ENCODE measurements at places on chromosomes 6 and 20. TPM values are rescaled to one million over a fixed set of nuclear protein-coding genes. Genes with fewer than 3 reads are reported as not detected.

The ABHD16B gene
- not detected for total RNA-seq

The SLC2A4RG gene
- total RNA-seq: 101 TPM

The SLC13A3 gene
- 0.13 TPM for total RNA-seq

The LTA gene
- total RNA-seq: 0.10 TPM

The CRISP3 gene
- not detected for total RNA-seq

The VSX1 gene
- 1.6 TPM for total RNA-seq

The RBPJL gene
- total RNA-seq: not detected

The EPHA7 gene
- total RNA-seq: 0.05 TPM

The TFAP2B gene
- not detected for total RNA-seq

The RWDD2A gene
- total RNA-seq: 1.6 TPM

The DNAJC5 gene
- 28.7 TPM for total RNA-seq

The POM121L2 gene
- not detected for total RNA-seq

The PPP1R3G gene
- 1.6 TPM for total RNA-seq

The CLDN20 gene
- total RNA-seq: not detected

The BMP7 gene
- 0.35 TPM for total RNA-seq

The PLAGL1 gene
- total RNA-seq: 7.6 TPM

The LINC00237 gene
- total RNA-seq: not detected

The RRBP1 gene
- 101 TPM for total RNA-seq

The SMIM28 gene
- not detected for total RNA-seq

The OR2B3 gene
- total RNA-seq: not detected

The TSPO2 gene
- not detected for total RNA-seq

The FAM83C gene
- total RNA-seq: 0.05 TPM

The ANGPT4 gene
- 0.03 TPM for total RNA-seq

The ARMH2 gene
- not detected for total RNA-seq

The PRRT1 gene
- 0.74 TPM for total RNA-seq

The IPCEF1 gene
- total RNA-seq: not detected

The EYA2 gene
- total RNA-seq: 3.0 TPM

The MYL9 gene
- total RNA-seq: 19.9 TPM

The RIPOR2 gene
- not detected for total RNA-seq

The SALL4 gene
- total RNA-seq: 1.3 TPM

The TP53TG5 gene
- total RNA-seq: not detected

The TFAP2D gene
- not detected for total RNA-seq

The DEFB125 gene
- not detected for total RNA-seq

The BNIP5 gene
- total RNA-seq: not detected

The FAM83B gene
- total RNA-seq: 0.09 TPM

The ATF6B gene
- total RNA-seq: 35.1 TPM

The PI16 gene
- total RNA-seq: not detected

The TPBG gene
- total RNA-seq: 39.9 TPM

The CLPSL2 gene
- 1.4 TPM for total RNA-seq

The IMPG1 gene
- total RNA-seq: not detected

The SSTR4 gene
- not detected for total RNA-seq

The OR10C1 gene
- not detected for total RNA-seq

The OPRL1 gene
- 0.45 TPM for total RNA-seq

The PDE7B gene
- 1.1 TPM for total RNA-seq

The SLC22A3 gene
- 37.0 TPM for total RNA-seq

The PREX1 gene
- 12.1 TPM for total RNA-seq

The ARHGAP40 gene
- not detected for total RNA-seq

The FOXQ1 gene
- 3.5 TPM for total RNA-seq

The GTSF1L gene
- total RNA-seq: not detected

The PSMF1 gene
- total RNA-seq: 226 TPM

The PLEKHG1 gene
- total RNA-seq: 0.26 TPM

The TSHZ2 gene
- total RNA-seq: not detected

The PEDS1 gene
- 53.4 TPM for total RNA-seq

The JPH2 gene
- total RNA-seq: 0.88 TPM

The OR2H1 gene
- total RNA-seq: not detected
